ENCODE measurements at places on chromosomes 7 and 10. TPM values are rescaled to one million over a fixed set of nuclear protein-coding genes. Genes with fewer than 3 reads are reported as not detected.

Gene HOXA9
- total RNA-seq: 10.0 TPM

Gene UBE3C
- 46.8 TPM for total RNA-seq

Gene NT5C2
- total RNA-seq: 71.6 TPM

Gene TMEM254
- 33.8 TPM for total RNA-seq

Gene COL13A1
- 9.5 TPM for total RNA-seq

DNA sequence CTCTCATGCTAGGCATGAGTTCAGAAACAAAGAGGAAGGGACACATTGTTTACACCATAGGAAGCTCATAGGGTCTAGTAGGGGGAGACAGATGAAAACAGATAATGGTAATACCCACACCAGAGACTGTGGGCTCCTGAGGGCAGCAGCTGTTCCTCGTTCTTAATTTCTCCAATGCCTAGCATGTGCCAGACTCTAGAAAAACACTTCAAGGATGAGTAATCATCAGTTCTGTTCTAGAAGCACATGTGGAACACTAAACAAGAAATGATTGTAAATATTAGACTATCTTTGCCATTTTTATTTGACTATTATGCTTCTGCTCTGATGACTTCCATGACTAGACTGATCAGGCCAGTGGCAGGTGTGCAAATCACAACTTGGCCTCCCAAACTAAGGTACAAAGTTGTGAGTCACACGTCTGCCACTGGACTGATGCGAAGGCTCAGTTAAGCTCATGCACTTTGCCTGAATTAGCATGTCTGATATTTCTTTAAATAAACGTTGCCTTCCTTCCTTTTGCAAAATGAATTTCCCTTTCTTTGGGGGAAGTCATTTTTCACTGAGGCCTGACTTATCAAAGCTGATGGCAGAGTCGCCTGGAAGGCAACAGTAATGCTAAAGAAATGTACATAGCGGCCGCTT is 89.2 kb upstream of the FGL2 start:
- no peak for DNase-seq
- H3K36me3 ChIP-seq: peaks cover 7% of the 10 kb centered on the region
- H3K27me3 ChIP-seq: no peaks in the 10 kb centered on the region
- H3K4me1 ChIP-seq: no peaks in the 10 kb centered on the region
- H3K27ac ChIP-seq: no peak overlapping the region
- H3K4me3 ChIP-seq: no peak overlapping the region

GRCh38 chr7:78279032-78279431 is 480.5 kb downstream of the PHTF2 start:
- H3K4me3 ChIP-seq: no peak overlapping the region
- H3K27me3 ChIP-seq: no peaks in the 10 kb centered on the region
- H3K4me1 ChIP-seq: no peaks in the 10 kb centered on the region
- H3K27ac ChIP-seq: no peak overlapping the region

GRCh38 chr10:29895456-29895855 is 163.9 kb downstream of the JCAD start:
- no peaks in the 10 kb centered on the region for H3K27me3 ChIP-seq
- peaks cover 7% of the 10 kb centered on the region for H3K4me1 ChIP-seq
- H3K36me3 ChIP-seq: no peaks in the 10 kb centered on the region
- no peak overlapping the region for H3K27ac ChIP-seq

All from neural crest cell (in vitro differentiated cells).